ENCODE measurements at places on chromosomes 11 and 22. TPM values are rescaled to one million over a fixed set of nuclear protein-coding genes. Genes with fewer than 3 reads are reported as not detected.

OR2AT4 gene
- not detected for total RNA-seq

SERGEF gene
- total RNA-seq: 21.8 TPM

TMEM121B gene
- total RNA-seq: 0.36 TPM

UCP3 gene
- total RNA-seq: 0.18 TPM

RBMXL2 gene
- 0.18 TPM for total RNA-seq

MRGPRX4 gene
- not detected for total RNA-seq

LDHAL6A gene
- not detected for total RNA-seq

SCT gene
- not detected for total RNA-seq

WNT7B gene
- not detected for total RNA-seq

GPHA2 gene
- total RNA-seq: not detected

SLC43A3 gene
- 30.2 TPM for total RNA-seq

CHADL gene
- total RNA-seq: 0.28 TPM

OR5P2 gene
- total RNA-seq: 0.09 TPM

ACCS gene
- 3.1 TPM for total RNA-seq

SAA4 gene
- total RNA-seq: not detected

OR5A1 gene
- total RNA-seq: not detected

EEF1G gene
- total RNA-seq: 1,726 TPM

TBX10 gene
- not detected for total RNA-seq

ACR gene
- 0.27 TPM for total RNA-seq

OR51E2 gene
- not detected for total RNA-seq

MS4A4A gene
- total RNA-seq: not detected

CRACR2B gene
- total RNA-seq: 4.8 TPM

PKDREJ gene
- not detected for total RNA-seq

ANKRD49 gene
- total RNA-seq: 7.0 TPM
